Right cardiac atrium (tissue), 5 donors: ENCODE measurements at places on chromosomes 3 and 15. TPM values are rescaled to one million over a fixed set of nuclear protein-coding genes. Genes with fewer than 3 reads are reported as not detected.

DNA sequence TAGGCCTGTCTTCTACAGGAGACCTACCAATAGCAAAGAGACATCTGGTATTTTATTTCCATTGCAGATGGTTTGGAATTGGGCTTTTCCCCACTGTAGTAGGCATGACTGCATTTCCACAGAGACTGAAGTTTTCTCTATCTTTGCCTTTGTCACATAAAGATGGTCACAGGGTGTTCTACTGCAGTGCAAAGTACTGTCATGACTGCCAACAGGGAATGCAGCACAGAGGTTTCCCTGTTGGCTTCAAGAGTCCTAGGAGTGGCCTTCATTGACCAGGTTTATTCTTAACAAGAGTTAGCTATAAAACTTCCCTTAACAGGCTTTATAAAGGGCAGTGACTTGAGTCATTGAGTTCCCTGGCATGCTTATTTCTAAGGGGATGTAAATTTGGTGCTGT, 36.8 kb upstream of the TM4SF4 start:
- DNase-seq: no peak

Gene SNX22
- 114 TPM for total RNA-seq

GRCh38 chr3:195570344-195570743, 13.4 kb downstream of the APOD start:
- DNase-seq: no peak

DNA sequence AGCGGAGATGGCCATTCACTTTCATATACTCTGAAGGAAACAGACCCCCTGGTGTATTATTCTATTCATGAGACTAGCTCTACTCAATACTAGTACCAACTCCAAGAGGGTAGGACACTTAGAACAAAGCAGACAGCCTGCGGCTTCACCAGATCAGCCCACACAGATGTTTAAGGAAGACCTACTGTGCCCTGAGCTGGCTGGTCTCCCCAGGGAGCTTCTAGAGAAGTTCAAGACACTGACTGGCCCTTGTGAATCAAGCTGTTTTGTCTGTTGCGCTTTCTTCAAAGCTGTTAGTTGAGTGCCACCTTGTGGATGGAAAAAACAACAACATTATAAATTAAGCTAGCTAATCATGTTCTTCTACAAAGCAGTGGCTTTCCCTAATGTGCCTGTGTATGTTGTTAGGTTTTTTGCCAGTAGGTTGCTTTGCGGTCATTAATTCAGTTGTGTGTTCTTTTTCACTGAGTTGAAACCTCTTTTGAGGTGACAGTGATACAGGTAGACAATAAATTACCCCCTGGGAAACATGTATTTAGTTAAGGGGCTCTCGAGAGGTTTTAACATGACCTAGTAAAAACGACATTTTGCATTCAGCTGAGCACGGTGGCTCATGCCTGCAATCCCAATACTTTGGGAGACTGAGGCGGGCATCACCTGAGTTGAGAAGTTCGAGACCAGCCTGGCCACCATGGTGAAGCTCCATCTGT, 64.2 kb upstream of the MYZAP start:
- peak; percentile 51 for DNase-seq

DNA sequence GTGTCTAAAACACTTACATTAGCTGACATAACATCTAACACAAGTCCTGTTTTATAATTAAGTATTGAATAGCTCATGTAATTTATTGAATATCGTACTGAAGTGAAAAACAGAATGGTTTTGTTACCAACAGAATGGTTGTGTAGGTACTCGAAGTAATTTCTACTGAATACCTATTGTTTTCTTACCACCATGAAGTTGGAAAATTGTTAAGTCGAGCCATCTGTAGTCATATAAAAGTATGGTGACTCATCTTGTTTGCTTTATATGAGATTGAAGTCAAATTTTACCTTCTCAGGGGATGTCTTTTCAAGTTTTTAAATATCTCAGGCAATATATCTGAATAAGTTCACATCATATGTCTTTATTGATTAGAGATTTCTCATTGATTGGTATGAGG, 37.6 kb downstream of the PIAS1 start:
- no peak for DNase-seq

Gene CNOT10
- total RNA-seq: 16.0 TPM

GRCh38 chr3:124886168-124887056, 753 bp downstream of the ITGB5 start:
- DNase-seq: peak; percentile 55

- no peak for DNase-seq
Measured at GRCh38 chr3:85193565-85193964, 234.8 kb downstream of the CADM2 start.

Gene SAMMSON
- not detected for total RNA-seq

Gene NR2E3
- not detected for total RNA-seq

DNA sequence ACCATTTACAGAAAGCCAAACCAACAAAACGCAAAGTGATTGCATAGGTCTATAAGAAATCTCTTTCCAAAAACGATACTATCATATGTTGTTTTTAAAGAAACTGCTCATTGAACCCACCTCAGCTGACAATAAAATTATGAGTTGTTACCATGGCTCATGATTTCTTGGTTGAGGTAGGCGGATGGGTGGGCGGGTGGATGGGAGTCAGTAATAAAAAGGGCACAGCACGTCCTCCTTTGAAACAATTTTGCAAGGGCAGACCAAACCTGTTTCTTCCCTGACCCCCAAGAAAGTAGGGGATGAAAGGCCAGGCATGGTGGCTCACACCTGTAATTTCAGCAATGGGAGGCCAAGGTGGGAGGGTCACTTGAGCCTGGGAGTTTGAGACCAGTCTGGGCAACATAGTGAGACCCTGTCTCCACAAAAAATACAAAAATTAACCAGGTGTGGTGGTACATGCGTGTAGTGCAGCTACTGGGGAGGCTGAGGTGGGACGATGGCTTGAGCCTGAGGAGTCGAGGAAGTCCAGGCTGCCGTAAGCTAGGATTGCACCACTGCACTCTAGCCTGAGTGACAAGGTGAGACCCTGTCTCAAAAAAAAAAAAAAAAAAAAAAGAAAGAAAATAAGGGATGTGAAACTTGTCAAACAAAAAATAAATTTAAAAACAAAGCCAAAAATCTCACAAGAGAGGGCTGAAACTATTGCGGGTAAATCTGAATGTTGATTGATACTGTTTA, 2.1 kb downstream of the ABHD10 start:
- DNase-seq: no peak

DNA sequence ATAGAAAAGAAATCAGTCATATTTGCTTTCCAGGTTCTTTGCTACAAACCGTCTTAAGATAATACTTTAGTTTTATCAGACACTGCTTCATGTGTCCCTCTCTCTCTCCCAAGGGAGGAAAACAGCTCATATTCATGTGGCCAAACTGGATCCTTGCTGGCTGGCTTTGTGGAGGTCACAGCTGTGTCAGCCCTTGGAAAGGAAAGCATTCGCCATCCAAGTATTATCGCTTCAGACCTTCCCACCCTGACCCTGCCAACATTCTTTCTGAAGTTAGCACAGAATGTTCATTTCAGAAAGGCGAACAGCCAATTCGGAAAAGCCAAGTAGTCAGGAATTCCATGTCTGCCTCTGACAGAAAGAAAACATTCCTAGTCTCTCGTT, 213.6 kb downstream of the FEZF2 start:
- DNase-seq: peak; percentile 86

- DNase-seq: no peak
Measured at GRCh38 chr3:71491154-71491752, 92.3 kb downstream of the FOXP1 start.

- DNase-seq: no peak
Measured at GRCh38 chr15:43795997-43796396, 3.9 kb downstream of the SERF2 start.

Gene NRG4
- total RNA-seq: not detected

GRCh38 chr3:41498847-41499246, 299.5 kb downstream of the CTNNB1 start:
- no peak for DNase-seq

- DNase-seq: no peak
Measured at GRCh38 chr3:177068967-177069366, 128.3 kb downstream of the TBL1XR1 start.

- DNase-seq: no peak
Measured at GRCh38 chr3:146566138-146566537, 21.7 kb upstream of the PLSCR1 start.
